DMS153 (cell line): ENCODE measurements at places on chromosomes 4 and X.

DNA sequence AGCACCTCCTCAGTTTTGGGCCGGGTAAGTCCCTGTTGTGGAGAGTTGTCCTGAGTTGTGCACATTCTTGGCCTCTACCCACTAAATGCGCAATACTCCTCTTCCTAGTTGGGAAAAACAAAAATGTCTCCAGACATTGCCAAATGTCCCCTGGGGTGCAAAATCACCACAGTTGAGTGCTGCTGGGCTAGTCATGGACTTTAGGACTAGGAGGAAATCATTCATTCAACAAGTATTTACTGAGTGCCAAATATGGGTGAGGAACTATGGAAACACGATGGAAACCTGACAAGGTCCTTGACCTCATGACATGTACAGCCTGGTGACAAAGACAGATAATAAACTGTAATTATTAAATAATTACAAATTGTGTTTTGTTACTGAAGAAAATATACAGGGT lies 71.6 kb downstream of the STX18 start:
- no peak for DNase-seq

DNA sequence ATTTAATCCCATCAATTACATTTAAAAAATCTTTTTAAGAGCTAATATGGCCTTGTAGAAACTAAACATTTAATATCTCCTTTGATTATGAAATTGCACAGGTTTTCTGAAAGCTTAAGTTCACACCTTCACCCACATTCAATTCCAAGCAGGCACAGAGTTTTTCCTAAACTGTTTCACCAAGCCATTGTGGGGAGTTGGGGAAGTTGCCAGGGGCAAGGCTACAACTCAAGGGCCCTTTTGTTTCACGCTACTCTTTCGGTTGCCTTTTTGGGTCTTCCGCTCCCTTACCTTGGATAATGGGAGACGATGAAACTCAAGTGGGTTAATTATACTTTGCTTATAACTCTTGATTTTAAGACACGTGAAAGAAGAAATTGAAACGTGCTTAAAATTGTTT lies 33.3 kb downstream of the APBB2 start:
- no peak for DNase-seq

DNA sequence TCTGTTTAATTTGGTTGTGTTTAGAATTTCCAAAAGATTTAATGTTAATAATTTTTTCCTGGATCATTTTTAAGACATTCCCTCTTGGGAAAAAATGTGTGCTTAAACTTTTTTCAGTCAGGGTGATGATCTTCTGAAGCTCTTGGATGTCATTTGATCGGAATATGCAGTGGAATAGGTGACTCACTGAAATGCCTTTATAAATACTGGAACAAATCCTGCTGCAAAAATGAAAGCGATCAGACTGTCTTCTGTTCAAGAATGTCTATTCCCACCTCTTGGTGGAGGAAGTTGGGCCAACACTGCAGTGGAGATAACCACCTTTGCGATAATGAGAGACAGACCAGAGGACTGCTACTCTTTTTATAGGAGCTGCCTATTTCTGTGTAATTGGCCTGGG lies 46.7 kb downstream of the LARP1B start:
- no peak for DNase-seq

DNA sequence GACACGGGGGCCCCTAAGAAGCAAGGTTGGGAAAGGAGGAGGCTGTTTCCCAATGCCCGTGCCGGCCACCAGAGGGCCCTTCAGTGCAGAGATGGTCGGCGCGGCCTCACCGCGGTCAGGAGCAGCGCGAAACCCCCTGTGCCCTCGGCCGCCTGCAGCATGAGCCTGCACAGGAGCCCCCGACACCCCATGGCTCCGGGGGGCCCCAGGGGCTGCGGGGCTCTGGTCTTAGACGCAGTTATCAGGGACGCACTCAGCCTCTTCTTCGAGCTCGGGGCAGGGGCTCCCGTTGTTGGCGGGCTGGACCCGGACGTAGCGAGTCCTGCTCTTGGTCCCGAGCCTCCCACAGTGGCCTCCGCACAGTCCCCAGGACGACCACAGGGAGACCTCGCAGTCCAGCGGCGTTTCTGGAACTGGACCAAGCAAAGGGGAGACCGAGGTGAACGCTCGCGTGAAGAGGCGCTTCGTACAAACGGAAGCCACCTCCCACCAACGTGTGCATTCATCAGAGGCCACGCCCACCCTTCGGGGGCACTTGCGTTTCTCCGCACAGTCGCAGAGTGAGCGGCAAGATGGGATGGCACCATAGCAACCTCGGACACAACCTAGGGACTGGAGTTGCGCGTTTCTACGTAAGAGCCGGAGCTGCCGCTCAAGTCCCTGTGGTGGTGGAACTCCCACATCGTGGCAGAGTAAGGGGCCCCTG lies 5.0 kb downstream of the SPON2 start:
- peak; percentile 65 for DNase-seq

GRCh38 chr4:92305878-92306520 lies 2.2 kb downstream of the GRID2 start:
- no peak for DNase-seq

- DNase-seq: no peak
Observed at GRCh38 chrX:71919431-71919830, 8.8 kb downstream of the NHSL2 start.

DNA sequence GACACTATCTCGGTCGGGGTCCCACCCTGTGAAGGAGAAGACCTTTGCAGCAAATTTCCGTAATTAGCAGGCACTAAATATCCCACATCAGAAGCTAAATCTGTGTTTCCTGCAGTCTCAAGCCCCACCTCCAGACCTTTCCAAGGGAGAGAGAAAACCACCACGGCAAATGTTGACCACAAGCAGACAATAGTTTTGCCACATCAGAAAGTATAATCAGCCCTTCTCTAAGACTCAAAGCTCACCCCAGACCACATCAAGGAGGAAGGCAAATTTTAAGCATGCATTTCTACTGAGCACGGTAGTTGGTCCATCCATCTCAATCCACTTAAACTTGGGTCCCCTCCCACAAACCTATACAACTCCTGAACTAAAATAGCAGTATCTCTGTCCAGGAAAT lies 398.5 kb downstream of the GPM6A start:
- DNase-seq: no peak

DNA sequence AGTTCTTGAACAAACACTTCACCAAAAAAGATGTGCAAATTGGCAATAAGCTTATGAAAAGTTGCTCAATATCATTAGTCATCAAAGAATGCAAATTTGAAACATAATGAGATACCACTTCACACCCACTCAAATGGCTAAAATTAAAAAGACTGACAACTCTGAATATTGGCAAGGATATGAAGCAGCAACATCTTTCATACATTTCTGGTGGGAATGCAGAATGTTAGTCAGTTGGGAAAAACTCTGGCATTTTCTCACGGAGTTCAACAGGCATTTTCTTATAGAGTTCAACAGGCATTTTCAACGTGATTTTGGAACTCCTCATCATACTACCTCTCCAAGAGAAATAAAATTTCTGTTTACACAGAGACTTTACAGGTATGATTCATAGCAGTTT lies 297.4 kb upstream of the MAGEC2 start:
- DNase-seq: no peak

DNA sequence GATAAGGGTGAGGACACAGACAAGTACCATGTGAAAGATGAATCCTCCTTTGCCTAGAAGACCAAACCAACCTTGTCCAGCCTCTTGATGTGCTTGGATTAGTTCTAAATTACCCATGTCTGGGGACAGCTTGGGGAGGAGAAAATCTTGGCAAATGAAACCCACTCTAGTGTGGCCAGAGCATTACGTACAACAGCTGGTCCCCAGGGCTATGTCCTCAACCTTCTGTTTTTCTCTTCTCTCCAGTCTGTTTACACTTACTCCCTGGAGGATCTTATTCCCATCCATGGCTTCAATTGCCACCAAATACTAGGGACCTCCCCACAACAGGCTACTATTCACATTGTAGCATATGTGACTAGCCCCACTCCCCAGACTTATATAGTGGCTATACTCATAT lies 384.5 kb downstream of the OPHN1 start:
- DNase-seq: no peak

GRCh38 chrX:131057706-131058105 lies 440 bp upstream of the ARHGAP36 start:
- no peak for DNase-seq

GRCh38 chr4:156884183-156884582 lies 87.4 kb downstream of the PDGFC start:
- DNase-seq: no peak

DNA sequence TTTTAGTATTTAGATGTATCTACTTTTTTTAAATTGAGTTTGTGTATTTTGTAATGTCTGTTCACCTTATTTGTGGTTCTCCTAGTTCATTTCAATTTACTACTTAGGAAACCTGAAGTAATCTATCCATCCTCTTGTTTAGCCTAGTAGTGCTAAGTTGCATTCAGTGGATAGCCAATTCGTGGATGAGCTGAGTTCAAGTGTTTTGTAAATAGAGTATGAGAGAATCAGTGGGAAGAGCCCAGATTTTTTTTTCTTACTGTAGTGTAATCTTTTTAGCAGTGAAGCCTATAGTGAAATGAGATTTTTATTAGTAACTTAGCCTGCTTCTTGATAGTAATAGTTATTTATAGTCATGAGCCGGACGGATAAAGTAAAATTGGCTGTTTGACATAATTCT lies 21.7 kb downstream of the STAG2 start:
- no peak for DNase-seq

DNA sequence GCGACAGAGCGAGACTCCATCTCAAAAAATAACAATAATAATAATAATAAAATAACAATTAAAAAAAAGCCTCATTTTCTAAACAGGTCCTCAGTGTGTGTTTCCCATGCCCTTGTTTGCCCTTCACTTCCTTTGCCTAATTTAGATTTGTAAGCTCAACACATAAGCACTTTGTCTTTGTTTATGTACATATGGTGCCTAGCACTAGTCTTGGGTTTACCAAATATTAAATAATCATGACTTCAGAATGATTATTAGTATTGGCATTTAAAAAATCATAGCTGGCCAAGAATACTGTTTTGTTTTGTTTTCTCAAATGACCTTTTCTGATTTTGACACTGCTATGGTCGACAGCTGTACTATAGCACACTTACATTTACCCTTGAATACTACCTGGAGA lies 6.4 kb upstream of the RAPGEF2 start:
- no peak for DNase-seq

GRCh38 chr4:107897823-107898222 lies 33.5 kb upstream of the CYP2U1 start:
- DNase-seq: no peak

- DNase-seq: no peak
Observed at GRCh38 chr4:12844141-12844540, 640.0 kb downstream of the RAB28 start.

DNA sequence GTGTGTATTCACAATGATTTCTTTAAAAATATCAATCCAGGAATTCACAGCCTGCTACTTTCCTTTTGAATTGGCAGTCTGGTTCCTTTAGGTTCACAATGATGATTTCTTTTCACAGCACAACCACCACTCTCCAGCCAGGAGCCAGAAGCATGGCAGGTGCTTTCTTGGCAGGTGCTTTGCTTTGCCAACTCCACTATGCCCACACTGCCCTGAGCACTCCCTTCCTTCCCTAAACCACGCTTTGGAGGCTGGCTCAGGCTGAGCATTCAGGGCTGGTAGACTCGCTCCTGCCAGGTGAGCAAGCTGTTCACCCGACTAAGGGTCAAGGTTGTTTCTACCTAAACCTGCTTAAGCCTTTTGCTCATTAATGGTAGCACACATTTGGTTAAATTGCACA lies 184.5 kb downstream of the SH3KBP1 start:
- no peak for DNase-seq

GRCh38 chrX:41176263-41176662 lies 91.0 kb downstream of the USP9X start:
- DNase-seq: no peak

- DNase-seq: no peak
Observed at GRCh38 chr4:26842911-26843310, 17.7 kb upstream of the STIM2 start.

DNA sequence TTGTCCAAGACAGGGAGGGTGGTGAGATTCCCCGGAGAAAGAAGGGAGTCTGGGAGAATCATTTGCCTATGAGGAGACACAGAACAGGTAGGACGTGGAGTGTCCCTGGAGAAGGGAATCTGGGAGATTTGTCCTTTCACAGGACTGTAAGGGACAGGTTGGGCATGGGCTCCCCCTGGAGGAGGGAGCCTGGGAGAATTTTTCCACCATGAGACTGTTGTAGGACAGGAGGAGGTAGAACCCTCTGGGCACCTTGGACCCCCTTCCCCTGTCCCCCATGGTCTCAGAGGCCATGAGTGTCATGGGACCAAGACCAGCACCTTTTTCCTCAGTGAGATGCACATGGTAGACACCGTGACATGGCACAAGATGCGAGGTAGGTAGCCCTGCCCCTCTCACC lies 2.8 kb downstream of the PORCN start:
- DNase-seq: no peak
